ENCODE measurements at places on chromosomes 2 and 18. TPM values are rescaled to one million over a fixed set of nuclear protein-coding genes. Genes with fewer than 3 reads are reported as not detected.

STARD6 gene
- total RNA-seq: not detected

LONRF2 gene
- not detected for total RNA-seq

IRS1 gene
- total RNA-seq: 28.6 TPM

BOK gene
- 72.8 TPM for total RNA-seq

ADD2 gene
- 3.8 TPM for total RNA-seq

FBXO15 gene
- total RNA-seq: 2.2 TPM

CNTNAP5 gene
- not detected for total RNA-seq

UGT1A8 gene
- 0.17 TPM for total RNA-seq

UNC80 gene
- total RNA-seq: not detected

- peaks cover 85% of the 10 kb centered on the region for H3K27me3 ChIP-seq
- no peaks in the 10 kb centered on the region for H3K4me1 ChIP-seq
- H3K4me3 ChIP-seq: no peak within 1 kb of the TSS
- no peak within 1 kb of the TSS for H3K27ac ChIP-seq
- no peak for DNase-seq
Measured at GRCh38 chr2:130755256-130756052, at the start of gene AMER3. Gene AMER3 (plus strand): TSS chr2:130755540. CDS start chr2:130762073, 6,533 bp downstream.

DNA sequence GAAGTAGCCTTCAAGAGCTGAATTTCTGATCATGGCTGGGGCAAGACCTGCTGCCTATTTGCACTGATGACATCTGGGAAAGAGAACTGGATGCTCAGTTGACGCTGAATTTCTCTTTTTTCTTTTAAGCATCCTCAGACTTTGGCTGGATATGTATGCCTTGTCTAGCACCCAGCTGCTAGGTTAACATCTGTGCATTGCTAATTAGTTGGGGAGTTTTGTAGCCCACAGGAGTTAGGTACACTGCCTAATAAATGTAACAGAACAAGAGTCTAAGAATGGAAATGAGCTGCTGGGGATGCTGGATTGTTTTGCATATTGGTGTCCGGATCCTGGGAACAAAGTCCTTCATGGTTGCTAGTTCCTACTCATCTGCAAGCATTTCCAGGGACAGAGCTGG is 40.9 kb upstream of the STPG4 start:
- DNase-seq: no peak
- peaks cover 99% of the 10 kb centered on the region for H3K4me1 ChIP-seq
- no peaks in the 10 kb centered on the region for H3K36me3 ChIP-seq
- peak overlapping the region; percentile 88 for H3K27ac ChIP-seq
- H3K4me3 ChIP-seq: no peak overlapping the region

- no peak for DNase-seq
- no peaks in the 10 kb centered on the region for H3K36me3 ChIP-seq
- H3K27me3 ChIP-seq: no peaks in the 10 kb centered on the region
- H3K27ac ChIP-seq: no peak overlapping the region
- no peaks in the 10 kb centered on the region for H3K4me1 ChIP-seq
Measured at GRCh38 chr2:144670738-144671137, 150.8 kb upstream of the ZEB2 start.

DNA sequence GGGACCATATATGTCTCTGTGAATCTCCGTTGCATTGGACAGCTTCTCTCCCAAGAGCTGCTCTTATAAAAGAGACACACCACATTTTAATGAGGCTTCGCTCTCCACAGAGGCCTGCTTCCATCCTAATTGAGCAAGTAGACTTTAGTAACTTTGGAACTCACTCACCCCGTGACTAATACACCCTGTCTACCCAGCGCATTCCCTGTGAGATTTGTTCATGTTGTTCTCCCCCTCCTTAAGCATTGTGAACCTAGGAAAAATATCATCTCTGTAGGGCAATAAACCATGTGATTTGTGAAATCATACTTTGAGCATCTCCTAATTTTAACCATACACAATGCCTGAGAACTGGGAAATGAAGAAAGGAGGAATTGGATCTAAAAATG is 56.9 kb downstream of the MCFD2 start:
- H3K27ac ChIP-seq: peak overlapping the region; percentile 91
- peaks cover 58% of the 10 kb centered on the region for H3K4me1 ChIP-seq
- H3K36me3 ChIP-seq: no peaks in the 10 kb centered on the region

GRCh38 chr18:55106906-55107305 is 147.6 kb upstream of the CCDC68 start:
- no peak overlapping the region for H3K4me3 ChIP-seq
- no peak overlapping the region for H3K27ac ChIP-seq
- 0 out of 2 replicates have a peak, but pooled peaks cover 5% of the 10 kb centered on the region for H3K4me1 ChIP-seq
- H3K27me3 ChIP-seq: no peaks in the 10 kb centered on the region
- DNase-seq: no peak

DNA sequence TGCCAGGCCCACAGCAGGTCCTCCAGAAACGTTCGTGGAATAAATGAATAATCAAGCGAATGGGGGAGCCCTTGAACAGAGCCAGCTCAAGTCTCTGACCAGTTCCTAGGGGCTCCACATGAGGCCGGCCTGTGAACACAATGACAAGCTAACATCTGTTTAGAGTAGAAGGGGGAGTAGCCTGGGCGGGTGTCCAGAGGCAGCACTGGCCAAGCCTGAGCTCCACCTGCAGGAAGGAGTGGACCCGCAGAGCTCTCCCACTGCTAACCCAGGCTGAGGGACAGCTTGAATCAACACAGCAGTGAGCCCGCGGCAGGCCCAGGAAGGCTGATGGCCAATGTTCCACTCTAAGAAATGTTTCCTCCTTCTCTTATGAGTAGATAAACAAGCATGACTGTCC is 234.8 kb upstream of the RAB6C start:
- H3K27ac ChIP-seq: no peak overlapping the region

DNA sequence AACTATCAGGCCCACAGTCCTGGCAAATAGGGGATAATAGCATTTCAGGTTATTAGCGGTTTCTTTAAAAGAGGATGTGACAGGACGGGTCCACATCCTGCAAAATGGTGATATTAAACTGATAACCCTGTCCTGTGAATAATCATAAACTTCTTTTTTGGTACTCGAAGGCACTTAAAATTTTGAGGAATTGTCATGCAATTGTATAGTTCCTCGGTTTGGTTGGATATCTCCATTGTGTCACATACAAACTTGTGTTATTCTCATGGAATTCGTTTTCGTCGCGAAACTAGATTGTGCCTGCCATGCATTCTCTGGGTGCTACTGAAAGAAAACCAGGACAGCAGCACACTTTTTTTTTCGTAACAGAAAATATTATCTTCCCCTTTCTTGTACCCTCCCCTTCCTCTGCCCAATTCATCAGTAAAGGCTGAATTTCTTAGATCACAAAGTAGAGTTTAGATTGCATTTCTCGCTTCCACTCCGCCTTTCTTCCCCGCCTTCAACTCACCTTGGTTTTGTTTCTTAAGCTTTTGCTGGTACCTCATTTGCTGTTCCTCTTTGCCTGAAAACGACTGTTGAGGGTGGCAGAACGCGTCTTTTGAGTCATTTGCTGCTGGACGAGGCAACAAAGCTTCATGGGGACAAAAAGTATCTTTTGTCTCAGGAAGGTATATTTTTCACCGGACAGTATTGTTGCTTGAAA is 1.3 kb downstream of the CERS6 start:
- H3K36me3 ChIP-seq: no peaks in the 10 kb centered on the region
- no peaks in the 10 kb centered on the region for H3K27me3 ChIP-seq
- DNase-seq: no peak
- H3K27ac ChIP-seq: no peak overlapping the region
- H3K4me1 ChIP-seq: peaks cover 12% of the 10 kb centered on the region

DNA sequence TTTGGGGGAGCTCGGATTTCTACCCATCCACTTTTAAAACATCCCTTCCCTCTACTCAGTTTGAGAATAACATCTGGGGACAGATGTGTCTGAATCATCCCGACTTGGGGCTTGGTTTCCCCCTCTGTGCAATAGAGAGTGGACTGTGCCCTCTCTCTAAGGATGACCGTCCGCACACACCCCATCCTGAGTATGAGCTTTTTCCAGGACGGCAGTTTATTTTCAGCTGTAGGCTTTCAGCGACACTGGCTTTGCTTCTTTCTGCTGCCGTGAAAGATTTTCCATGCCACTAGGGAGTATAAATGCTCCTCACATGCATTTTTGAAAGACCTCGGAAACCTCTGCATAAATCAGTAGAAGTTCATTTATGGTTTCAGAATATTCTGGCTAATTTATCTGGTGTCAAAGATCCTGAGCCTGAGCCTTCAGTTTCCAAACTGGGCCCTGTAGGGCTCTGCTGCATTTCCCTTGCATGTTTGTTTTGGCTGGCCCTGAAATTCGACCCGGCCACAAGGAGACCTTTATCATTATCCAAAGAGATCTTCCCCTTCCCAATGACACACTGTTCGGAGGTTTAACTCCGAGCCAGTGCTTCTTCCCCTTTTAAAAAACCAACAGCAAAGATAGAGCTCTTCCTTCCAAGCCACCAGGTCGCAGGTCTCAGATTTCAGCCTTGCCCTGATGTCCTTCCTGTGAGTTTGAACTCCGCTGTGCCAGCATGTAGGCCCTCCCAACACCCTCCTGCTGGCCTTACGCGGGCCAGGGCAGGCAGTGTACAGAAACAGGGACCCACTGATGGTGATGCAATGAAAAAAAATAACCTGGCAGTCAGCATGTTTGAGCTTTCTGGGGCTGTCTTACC is 53.3 kb downstream of the FECH start:
- no peak overlapping the region for H3K27ac ChIP-seq
- no peak for DNase-seq
- no peak overlapping the region for H3K4me3 ChIP-seq
- no peaks in the 10 kb centered on the region for H3K27me3 ChIP-seq

DNA sequence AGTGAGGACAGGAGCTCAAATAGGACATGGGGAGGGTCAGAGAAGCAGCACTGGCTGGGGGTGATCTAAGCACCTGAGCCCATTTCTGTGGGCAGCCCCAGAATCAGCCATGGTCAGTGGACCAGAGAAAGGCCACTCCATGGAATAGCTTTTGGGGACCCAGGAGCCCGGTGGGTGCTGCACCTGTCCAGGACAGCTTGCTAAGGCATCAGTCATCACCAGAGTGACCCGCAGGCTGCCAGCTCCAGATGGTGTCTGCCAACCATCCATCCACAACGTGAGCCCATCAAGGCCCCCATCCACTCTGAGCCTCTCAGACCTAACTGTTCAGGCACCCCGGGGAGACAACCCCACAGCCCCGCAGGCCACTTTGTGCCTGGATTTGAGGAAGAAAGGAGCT is 23.6 kb upstream of the COL6A3 start:
- no peaks in the 10 kb centered on the region for H3K27me3 ChIP-seq
- no peaks in the 10 kb centered on the region for H3K36me3 ChIP-seq
- H3K4me1 ChIP-seq: peaks cover 36% of the 10 kb centered on the region
- no peak overlapping the region for H3K4me3 ChIP-seq
- peak overlapping the region; percentile 34 for H3K27ac ChIP-seq

- peak; percentile 0 for DNase-seq
- no peaks in the 10 kb centered on the region for H3K36me3 ChIP-seq
- H3K4me3 ChIP-seq: no peak overlapping the region
Measured at GRCh38 chr2:187842978-187843847, 289.0 kb upstream of the TFPI start.

DNA sequence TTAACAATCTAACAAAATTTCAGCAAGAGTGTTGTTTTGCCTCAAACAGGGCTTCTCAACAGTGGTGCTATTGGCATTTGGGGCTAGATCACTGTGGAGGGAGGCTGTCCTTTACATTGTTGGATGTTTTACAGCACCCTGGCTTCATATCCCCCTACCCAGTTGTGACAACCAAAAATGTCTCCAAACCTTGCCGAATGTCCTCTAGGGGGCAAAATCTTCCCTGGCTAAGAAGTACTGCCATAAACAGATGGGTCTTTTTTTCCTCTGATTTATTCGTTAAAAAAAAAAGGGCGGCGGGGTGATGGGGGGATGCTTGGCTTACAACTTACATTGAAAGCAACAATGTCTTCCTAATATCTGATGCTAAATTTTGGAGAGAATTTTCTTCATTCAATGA is 207.6 kb upstream of the CCDC150 start:
- H3K36me3 ChIP-seq: no peaks in the 10 kb centered on the region
- no peaks in the 10 kb centered on the region for H3K4me1 ChIP-seq
- no peak overlapping the region for H3K4me3 ChIP-seq
